Testis (tissue), 5 donors: ENCODE measurements at places on chromosomes 16 and 17. TPM values are rescaled to one million over a fixed set of nuclear protein-coding genes. Genes with fewer than 3 reads are reported as not detected.

ANKRD40CL gene
- not detected for total RNA-seq

ARHGDIA gene
- 161 TPM for total RNA-seq

MAP2K3 gene
- total RNA-seq = 17.5 TPM

GRCh38 chr17:37025847-37026530 lies 77.2 kb downstream of the AATF start:
- DNase-seq = no peak
- H3K4me1 ChIP-seq = no peaks in the 10 kb centered on the region
- H3K4me3 ChIP-seq = no peak overlapping the region
- H3K27me3 ChIP-seq = no peaks in the 10 kb centered on the region
- H3K36me3 ChIP-seq = no peaks in the 10 kb centered on the region
- H3K27ac ChIP-seq = no peak overlapping the region

- H3K36me3 ChIP-seq = no peaks in the 10 kb centered on the region
- no peaks in the 10 kb centered on the region for H3K4me1 ChIP-seq
- H3K4me3 ChIP-seq = no peak overlapping the region
- DNase-seq = no peak
These were observed 2.7 kb upstream of the PRSS41 start for GRCh38 chr16:2795395-2796143.

DNA sequence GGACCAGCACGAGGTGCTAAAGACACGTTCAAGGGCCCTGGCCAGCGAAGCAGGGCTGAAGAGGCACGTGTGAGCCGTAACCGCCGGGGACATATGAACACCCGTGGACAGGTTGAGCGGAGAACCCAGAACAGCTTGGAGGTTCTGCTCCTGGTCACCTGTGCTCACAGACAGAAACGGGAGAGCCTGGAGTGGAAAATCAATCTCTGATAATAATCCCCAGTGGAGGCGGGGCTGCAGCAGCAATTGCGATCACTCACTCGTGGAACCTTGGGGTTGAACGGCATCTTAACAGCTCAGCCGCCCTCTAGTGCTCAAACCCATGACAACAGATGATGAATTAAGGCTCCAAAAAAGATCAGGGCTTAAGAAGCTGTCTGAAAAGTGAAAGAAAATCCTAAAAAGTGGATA lies 25.6 kb downstream of the WIPI1 start:
- H3K4me1 ChIP-seq = peaks cover 7% of the 10 kb centered on the region
- DNase-seq = no peak
- no peaks in the 10 kb centered on the region for H3K27me3 ChIP-seq
- H3K27ac ChIP-seq = no peak overlapping the region
- no peak overlapping the region for H3K4me3 ChIP-seq

- H3K4me3 ChIP-seq = no peak overlapping the region
- no peaks in the 10 kb centered on the region for H3K4me1 ChIP-seq
- no peaks in the 10 kb centered on the region for H3K36me3 ChIP-seq
These were observed 14.5 kb downstream of the KIF19 start for GRCh38 chr17:74340470-74341023.

GRCh38 chr17:47275245-47275984 lies 21.8 kb downstream of the ITGB3 start:
- no peaks in the 10 kb centered on the region for H3K36me3 ChIP-seq
- peak overlapping the region; percentile 84 for H3K27ac ChIP-seq
- DNase-seq = peak; percentile 88
- H3K4me1 ChIP-seq = peaks cover 40% of the 10 kb centered on the region
- H3K27me3 ChIP-seq = no peaks in the 10 kb centered on the region
